ENCODE measurements at places on chromosomes 6 and 20.

GRCh38 chr6:73867411-73867810 is 171.4 kb downstream of the CD109 start:
- DNase-seq, result no peak

DNA sequence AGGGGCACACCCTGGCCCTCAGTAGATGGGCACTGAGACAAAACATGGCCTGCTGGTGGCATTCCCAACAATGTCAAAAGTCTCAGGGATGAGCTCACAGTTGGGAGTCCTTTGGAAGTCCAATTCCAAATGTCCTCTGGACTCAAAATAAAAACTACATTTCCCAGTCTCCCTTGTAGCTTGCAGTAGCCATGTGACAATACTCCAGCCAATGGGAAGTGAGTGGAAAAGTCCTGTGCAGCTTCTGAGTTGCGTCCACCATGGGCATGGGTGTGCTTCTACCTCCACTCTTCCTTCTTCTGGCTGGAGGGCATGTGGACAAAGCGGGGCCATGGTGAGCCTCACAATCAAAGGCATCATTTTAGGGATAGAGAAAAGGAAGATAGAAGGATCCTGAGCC is 5.8 kb upstream of the ADAM33 start:
- no peak for DNase-seq

GRCh38 chr20:37757550-37757949 is 63.7 kb downstream of the CTNNBL1 start:
- no peak for DNase-seq

- DNase-seq, result no peak
These were observed 104.9 kb upstream of the CEP162 start for GRCh38 chr6:84332139-84333034.

DNA sequence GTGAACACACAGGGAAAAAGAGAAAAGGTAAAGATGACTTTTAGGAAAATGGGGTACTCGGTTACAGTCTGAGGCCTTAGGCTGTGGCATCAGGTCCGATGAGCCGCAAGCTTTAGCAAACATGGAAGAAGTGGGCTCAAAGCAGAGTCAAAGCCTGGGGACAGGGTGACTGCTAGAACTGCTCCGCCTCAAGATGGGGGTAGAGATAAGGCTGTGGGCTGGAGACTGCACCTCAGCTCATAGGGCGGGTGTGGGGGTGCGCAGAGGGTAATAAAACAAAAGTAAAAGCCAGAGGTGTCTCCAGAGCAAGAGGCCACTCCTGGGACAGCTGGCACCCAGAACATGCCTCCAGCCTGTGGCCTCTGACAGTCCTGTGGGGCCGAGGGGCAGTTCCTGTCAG is 21.3 kb upstream of the SYNDIG1 start:
- no peak for DNase-seq

GRCh38 chr6:43771210-43771857 is 1.3 kb downstream of the VEGFA start:
- DNase-seq, result peak; percentile 46

- no peak for DNase-seq
These were observed 138.0 kb downstream of the SOX4 start for GRCh38 chr6:21731411-21732031.

Measured in effector memory CD8-positive, alpha-beta T cell (primary cell).